Left kidney (tissue), 8 donors: ENCODE measurements at places on chromosomes 7 and 10. TPM values are rescaled to one million over a fixed set of nuclear protein-coding genes. Genes with fewer than 3 reads are reported as not detected.

Gene NUPR2
- polyA plus RNA-seq = 2.0 TPM

Gene MMRN2
- polyA plus RNA-seq = 23.7 TPM

GRCh38 chr10:132400547-132401151, 3.6 kb downstream of the PWWP2B start:
- no peak for DNase-seq

DNA sequence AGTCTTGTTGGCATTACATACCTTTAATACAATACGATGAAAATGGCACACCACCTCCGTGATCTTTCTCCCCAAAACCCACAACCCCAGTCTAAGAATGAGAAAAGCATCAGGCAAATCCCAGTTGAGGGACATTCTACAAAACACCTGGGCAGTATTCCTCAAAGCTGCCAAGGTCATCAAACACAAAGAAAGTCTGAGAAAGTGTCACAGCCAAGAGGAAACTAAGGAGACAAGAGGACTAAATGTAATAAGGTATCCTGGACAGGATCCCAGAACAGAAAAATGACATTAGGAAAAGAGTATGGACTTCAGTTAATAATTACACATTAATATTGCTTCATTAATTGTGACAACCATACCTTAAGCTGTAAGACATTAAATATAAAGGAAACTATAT, 14.5 kb upstream of the FRMD4A start:
- DNase-seq = no peak

GRCh38 chr10:110277591-110277990, 27.1 kb downstream of the SMNDC1 start:
- no peak for DNase-seq

GRCh38 chr7:73533742-73534141, 11.6 kb upstream of the BAZ1B start:
- DNase-seq = no peak

DNA sequence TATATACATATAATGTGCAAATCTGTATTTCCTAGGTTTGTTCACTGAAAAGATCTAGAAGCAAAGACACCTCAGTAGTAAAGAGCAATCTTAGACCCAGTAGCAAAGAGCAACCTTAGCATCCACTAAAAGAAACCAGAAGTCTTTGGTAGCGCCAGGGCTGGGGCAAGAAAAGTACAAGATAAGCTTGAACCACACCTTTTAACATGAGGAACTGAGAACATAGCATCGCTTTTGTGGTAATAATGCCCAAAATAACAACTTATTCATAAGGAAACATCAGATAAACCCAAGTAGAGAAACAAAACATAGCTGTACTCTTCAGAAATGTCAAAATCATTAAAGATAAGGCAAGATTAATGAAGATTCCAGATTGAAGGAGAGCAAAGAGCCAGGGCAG, 173.4 kb downstream of the IMMP2L start:
- no peak for DNase-seq

GRCh38 chr7:106615808-106616707, 44.9 kb downstream of the CCDC71L start:
- no peak for DNase-seq

DNA sequence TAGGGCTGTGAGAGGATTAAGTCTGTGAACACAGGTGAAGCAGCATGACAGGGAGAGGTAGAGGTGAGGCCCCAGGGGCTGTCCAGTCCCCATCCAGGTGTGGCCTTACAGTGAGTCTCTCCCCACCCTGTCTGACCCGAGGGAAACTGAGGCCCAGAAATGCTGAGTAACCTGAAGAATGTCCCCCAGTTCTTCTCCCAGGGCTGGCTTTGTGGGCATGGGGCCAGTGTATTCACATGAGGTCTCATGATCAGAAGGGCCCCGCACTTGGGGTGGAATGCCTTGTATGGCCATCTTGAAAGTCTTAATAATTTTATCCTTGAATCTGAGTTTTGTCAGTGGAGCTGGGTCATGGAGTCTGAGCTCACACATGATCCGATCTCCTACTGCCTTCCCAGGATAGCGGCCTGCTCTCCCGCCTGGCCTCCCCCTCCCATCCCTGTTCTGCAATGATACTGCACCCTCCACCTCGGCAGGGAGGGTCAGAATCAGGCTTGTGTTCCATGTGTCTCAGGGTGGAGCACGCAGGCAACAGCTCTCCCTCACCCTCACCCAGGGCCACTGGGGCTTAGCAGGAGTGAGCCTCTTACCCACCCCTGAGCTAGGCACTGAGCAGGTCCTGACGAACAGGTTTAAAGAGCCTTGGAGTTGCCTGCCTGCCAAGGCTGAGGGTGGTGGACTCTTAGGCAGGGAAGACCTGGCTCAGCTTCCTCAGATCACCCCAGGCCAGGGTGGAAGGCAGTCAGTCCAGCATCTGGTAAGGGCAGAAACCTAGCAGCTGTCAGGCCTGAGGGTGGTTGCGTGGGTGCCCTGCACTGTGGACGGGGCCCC, 41.4 kb upstream of the NPFFR1 start:
- no peak for DNase-seq
